A549 treated with ZK216348 at 1 μM for 4 hours (cell line): ENCODE measurements at places on chromosomes 7 and 10. TPM values are rescaled to one million over a fixed set of nuclear protein-coding genes. Genes with fewer than 3 reads are reported as not detected.

The CDK14 gene
- 0.05 to 0.56 TPM (median 0.06 TPM) in 5 replicates for total RNA-seq

The CLEC2L gene
- 0.25 TPM in 1 of 5 replicates, not detected in the others for total RNA-seq

The STOX1 gene
- 0.52 to 1.1 TPM (median 0.74 TPM) in 5 replicates for total RNA-seq

The HPS6 gene
- 20.8 to 41.6 TPM (median 35.3 TPM) in 5 replicates for total RNA-seq

The PRDX3 gene
- 225 to 335 TPM (median 302 TPM) in 5 replicates for total RNA-seq

The CYP26A1 gene
- total RNA-seq = 1.6 to 3.9 TPM (median 2.5 TPM) in 5 replicates

The CPXM2 gene
- total RNA-seq = not detected in 5 replicates

The HYAL4 gene
- 0.08 to 0.09 TPM in 2 of 5 replicates, not detected in the others for total RNA-seq
